ENCODE measurements at places on chromosomes 2 and 18.

DNA sequence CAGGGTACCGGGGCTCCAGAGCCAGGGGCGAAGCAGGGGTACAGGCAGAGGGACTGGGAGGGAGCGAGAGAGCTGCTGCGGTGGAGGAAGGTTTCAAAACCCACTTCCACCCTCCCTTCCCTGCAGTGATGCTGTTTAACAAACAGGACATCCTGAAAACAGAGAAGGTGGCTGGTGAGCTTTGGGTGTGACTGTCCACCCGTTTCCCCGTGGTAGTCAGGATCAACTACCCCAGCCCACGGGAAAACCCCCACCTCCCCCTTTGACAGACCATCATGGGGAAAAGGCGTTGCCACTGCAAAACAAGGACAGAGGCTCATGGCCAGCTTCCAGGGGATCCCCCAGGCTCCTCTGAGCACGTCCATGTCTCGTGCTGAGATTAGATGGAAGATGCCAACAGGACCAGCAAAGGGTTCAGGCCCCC is 12.9 kb downstream of the TMEM185B start:
- no peak for DNase-seq

DNA sequence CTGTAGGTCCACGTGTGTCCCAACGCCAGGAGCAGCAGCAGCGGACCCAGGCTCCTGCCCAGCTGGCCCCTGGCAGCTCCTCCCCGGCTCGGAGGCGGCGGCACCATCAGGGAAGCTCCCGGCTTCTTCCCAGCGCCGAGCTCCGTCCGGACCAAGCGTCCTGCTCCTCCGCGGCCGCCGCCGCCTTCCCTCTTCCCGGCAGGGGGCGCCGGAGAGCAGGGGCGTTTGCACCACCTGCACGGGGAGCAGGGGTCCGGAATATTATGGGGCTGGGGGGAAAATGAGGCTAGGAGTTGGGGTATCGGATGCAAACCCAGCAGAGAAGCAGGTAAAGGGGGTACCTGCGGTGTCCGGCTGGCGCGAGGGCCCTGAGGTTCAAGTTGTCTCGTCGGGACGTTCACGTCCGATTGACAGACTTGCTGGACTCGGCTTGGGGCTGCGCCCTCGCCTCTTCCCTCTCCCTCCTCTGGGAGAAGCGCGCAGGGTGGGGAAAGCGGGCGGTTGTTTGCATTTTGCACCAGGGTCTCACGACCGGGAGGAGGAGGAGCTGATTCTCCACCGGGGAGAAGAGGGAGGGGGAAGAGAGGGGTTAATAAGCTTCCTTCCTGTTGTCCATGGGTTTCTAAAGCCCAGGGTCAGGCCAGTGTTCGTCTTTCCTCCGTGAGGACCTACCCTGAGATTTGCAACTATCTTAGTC is at the start of gene CCBE1:
CCBE1 (minus strand) TSS at position 188 of the 697 bp plus-strand sequence.
- peak; percentile 86 for DNase-seq

DNA sequence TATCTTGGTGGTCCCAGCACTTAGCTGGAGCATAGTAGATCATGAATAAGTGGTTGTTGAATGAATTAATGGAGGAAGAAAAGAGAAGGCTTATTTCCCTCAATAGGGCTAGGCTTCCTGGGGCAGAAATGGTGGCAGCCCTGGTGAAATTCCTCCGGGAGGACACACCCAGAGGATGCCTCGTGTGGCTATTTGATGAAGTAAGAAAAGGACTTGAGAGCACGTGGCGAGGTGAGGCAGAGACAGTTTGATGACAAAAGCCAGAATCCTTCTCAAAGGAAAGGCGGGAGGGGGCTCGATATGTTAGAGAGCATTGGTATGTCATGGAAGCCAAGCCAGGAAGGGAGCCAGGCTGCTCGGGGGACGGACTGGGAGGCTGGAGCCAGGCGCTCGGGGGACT is 14.7 kb downstream of the FAM228A start:
- no peak for DNase-seq

DNA sequence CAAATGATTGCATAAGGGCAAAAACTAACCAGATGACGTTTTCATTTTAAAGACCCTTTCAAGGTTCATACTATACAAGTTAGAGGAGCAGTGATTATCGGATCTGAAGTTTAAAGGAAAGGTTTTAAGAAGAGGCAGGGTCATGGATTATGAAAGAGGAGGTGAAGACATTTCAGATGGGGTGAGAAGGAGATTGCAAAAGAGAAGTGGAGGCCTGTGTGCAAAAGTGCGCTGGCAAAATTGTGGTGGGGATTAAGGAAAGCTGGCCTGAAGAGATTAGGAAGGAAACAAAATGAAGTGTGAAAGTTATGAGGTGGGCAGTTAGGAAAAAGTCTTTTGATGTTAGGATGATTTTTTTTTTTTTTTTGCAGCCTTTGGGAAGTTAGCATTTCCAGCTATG is 935.7 kb upstream of the FAM98A start:
- DNase-seq, result no peak

GRCh38 chr18:3340015-3340681 is 78.2 kb downstream of the MYL12B start:
- no peak for DNase-seq

DNA sequence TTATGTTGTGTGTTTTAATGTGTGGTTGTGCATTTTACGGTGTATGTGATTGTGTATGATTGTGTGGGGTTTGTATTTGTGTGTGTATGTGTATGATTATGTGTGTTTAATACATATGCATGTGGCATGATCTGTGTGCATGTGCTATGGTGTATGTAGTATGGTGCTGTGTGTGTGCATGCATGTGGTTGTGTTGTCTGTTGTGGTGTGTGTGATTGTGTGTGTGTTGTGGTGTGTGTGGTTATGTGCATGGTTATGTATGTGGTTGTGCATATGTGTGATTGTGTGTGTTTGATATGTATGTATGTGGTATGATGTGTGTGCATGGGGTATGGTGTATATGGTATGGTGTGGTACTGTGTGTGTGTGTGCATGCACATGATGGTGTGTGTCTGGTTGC is 148.1 kb upstream of the AGAP1 start:
- no peak for DNase-seq

DNA sequence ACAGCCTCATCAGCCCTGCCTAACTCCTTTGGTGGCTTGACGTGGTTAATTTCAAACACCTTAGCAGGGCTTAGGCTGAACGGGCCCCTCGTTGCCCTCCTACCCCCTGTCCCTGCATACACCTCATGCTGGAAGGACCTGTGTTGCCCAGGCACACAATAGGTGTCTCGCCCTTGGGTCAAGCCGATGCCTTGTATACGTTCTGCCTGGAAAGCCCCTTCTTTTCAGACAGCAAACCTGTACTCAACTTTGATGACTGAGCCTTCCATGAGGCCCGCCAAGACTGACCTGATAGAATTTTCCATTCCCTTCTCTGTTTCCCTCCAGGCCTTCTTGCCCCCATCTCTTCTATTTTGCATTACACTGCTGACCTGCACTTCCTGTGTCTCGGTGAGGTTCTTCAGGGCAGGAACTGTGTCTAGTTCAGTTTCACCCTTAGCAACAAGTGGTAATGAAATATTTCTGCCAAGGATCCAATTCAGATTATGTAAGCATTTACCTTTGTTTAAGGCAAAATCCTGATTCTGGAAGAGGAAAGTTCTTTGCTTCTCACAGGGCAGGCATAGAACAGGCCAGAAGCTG is 7.9 kb downstream of the GREB1 start:
- DNase-seq, result no peak

GRCh38 chr2:150878356-150878755 is 383.3 kb downstream of the RBM43 start:
- DNase-seq, result peak; percentile 21

DNA sequence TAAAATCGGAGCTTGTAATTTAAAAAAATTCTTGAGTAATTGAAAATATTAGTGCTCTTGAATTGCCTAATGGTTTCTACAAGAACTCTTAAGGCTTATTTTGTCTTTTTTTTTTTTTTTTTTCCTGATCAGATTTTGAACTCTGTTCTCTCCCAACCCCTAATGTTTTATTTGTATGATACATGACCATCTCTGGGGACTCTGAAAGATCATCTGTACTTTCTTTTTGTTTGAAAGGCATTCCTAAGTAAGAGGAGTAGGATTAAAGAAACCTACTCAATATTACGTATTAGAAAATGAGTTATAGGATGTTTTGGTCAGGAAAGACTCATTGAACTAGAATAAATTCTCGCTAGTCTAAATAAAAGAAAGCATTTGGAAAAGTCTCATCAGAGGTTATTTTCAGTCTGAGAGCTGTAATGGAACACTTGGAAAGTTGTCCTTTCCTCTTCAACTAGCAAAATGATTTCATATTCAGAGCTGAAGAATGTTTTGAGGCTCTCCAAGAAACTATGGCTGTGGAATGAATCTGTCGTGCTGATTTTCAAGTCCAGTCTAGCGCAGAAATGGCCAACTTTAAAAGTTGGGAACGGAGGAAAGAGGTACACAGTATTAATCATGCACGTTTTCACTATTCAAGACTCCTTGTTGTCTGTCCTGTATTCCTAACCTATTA is 182.7 kb downstream of the PRPF40A start:
- peak; percentile 23 for DNase-seq

- no peak for DNase-seq
Observed at GRCh38 chr2:202643012-202643858, 8.5 kb downstream of the FAM117B start.

GRCh38 chr18:38413193-38413592 is 847.6 kb upstream of the CELF4 start:
- DNase-seq, result no peak

DNA sequence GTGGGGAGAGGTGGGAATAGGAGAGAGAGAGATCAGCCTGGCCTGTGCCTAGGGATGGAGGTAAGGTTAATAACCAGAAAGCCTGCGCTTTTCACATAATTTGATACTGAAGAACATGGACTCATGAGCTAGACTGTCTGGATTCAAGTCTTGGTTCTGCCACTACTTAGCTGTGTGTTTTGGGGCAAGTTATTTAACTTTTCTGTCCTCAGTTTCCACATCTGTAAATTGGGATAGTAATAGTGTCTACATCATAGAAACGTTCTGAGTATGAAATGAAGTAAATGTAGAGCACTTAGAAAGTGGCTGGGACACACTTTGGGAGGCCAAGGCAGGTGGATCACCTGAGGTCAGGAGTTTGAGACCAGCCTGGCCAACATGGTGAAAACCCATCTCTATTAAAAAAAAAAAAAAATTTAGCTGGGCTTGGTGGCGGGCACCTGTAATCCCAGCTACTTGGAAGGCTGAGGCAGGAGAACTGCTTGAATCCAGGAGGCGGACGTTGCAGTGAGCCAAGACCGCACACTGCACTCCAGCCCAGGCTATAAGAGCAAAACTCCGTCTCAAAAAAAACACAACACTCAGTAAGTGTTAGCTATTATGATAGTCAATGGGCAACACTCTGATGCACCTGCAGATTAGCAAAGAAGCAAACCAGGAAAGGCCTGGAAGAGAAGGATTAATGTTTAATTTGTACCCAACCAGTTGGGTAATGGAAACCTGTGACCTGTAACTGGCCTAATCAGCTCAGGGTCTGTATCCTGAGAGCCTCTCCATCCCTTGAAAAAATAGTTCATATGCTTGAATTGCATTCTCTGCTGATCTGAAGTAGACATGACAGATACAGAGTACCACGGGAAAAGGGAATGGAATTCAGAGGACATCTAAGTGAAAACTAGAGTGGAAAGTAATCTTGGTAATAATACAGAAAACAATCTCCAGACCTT is 6.8 kb downstream of the GALM start:
- no peak for DNase-seq

DNA sequence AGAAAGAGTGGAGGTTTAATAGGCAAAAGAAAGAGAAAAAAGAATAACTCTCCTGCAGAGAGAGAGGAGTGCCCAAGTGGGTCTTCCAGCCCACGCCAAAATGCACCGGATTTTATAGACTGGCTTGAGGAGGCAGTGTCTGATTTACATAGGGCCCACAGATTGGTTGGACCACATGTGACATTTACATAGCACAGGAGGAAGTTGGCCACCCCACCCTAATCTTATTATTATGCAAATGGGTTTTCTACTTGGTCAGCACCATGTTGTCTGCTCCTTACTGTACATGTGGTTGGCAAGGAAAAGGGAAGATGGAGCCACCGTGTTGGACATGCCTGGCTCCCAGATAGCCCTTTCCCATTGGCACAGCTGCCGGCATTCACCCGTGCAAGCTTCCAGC is 56.8 kb downstream of the SP110 start:
- no peak for DNase-seq

DNA sequence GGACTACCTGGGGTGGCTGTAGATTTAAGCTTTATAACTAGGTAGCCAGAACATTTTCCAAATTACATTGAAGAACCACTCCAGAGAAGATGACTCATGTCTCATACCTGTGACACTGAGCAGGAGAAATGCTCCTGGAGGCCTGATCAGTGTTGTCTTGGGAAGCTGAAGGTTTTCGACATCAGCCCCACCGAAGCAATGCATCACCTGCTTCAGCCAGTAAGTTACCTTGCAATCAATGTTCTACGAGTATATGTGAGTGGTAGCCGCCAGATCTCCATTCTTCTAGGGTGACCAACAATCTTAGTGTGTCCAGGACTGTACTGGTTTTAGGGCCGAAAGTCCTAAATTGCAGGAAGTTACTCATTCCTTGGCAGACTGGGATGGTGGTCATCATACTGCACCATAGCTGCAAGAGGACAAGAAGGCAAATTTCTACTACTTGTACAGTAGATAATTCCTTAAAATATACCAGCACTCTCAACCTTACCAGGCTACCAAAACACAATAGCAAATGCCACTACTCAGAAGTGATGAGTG is 109.3 kb upstream of the LINC00305 start:
- DNase-seq, result no peak

All from AG20443 (cell line).